ENCODE measurements at places on chromosomes 16 and 17.

- no peak for DNase-seq
These were observed 36.0 kb downstream of the ARHGAP27 start for GRCh38 chr17:45396496-45397205.

GRCh38 chr17:76725580-76726230 is 701 bp downstream of the JMJD6 start:
- DNase-seq, result peak; percentile 46

DNA sequence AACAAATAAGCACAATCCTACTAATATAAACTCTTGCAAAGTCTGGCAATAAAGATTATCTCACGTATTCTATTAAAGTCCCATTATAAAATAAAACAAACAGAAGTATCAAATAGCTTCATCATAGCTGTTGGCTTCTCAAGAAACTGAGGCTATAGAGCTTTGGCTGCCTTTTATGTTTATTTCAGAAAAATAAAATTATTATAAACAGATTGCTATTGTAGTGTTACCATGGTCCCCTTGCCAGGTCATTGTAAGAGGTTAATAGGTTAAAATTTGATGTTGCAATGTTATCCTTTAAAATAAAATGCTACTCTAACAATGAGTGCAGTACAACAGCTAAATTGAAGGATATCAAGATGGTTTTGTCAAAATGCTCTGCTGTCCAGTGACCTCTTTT is 828.8 kb upstream of the SOX9 start:
- no peak for DNase-seq

DNA sequence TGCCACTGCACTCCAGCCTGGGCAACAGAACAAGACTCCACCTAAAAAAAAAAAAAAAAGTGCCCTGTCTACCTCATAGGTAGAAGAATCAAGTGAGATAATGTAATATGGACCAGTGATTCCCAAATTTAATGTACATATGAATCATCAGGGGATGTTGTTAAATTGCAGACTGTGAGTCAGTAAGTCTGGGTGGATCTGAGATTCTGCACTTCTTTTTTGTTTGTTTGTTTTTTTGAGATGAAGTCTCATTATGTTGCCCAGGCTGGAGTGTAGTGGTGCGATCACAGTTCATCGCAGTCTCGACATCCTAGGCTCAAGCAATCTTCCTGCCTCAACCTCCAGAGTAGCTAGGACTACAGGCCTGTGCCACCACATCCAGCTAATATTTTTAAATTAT is 31.6 kb downstream of the HOXB1 start:
- DNase-seq, result no peak

- no peak for DNase-seq
These were observed 23.0 kb upstream of the ZNF750 start for GRCh38 chr17:82862737-82863382.

DNA sequence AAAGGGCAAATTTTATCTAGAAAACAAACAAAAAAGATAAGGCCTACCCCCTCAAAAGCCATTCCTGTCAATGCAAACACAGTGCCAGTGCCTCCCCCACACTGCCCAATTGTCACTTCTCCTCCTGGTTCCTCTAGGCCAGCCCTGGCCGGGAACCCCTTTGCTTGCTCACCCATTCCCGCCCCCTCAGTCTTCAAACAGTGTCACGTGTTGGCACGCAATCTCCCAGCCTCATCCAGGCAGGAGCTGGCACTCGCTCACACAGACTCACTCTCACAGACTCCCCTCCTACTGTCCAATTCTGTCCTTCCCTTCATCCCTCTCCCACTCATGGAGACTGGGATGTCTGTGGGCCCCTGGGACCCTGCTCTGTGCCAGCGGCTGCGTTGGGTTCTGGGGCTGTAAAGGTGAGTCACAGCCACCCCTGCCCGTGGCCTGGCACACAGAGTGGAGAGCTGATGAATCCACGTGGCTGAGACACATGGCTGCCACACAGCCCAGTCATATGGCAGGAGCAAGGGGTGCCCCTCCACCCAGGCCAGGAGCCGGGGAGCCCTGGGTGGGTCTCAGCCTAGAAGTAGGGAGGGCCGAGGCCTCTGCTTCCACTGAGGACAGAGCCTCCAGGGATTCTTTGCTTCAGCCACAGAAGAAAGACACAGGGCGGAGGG is 54.8 kb downstream of the VAC14 start:
- no peak for DNase-seq

- no peak for DNase-seq
These were observed 84.6 kb upstream of the GRIN2A start for GRCh38 chr16:10266809-10267208.

DNA sequence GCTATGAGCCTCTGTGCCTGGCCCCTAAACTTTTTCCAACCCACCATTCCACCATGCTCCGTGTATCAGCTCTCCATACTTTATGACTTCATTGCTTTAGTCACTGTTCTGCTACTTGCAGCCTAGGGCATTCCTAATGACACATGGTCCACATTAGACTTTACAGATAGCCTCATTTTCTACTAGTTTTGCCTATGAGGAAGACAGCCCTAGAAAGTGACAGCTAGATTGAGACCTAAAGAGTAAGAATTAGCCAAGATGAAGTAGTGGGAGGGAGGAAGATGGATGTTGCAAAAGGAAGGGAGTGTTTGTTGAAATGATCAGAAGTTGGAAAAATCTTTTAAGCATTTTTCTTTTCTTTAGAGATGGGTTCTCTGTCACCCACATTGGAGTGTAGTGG is 11.0 kb downstream of the C16orf54 start:
- no peak for DNase-seq

GRCh38 chr17:11182430-11182829 is 58.6 kb upstream of the SHISA6 start:
- DNase-seq, result no peak

DNA sequence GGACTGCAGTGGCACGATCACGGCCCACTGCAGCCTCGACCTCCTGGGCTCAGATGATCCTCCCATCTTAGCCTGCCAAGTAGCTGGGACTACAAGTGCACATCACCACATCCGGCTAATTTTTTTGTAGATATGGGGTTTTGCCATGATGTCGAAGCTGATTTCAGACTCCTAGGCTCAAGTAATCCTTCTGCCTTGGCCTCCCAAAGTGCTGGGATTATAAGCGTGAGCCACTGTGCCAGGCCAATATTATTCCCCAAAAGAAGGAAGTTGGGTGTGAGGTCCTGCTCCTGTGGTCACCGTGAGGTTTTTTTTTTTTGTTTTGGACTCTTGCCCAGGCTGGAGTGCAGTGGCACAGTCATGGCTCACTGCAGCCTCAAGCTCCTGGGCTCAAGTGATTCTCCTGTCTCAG is 1.5 kb downstream of the AMZ2 start:
- no peak for DNase-seq

- no peak for DNase-seq
These were observed 3.1 kb upstream of the GPS2 start for GRCh38 chr17:7318121-7318860.

- no peak for DNase-seq
These were observed 14.2 kb downstream of the ANKFN1 start for GRCh38 chr17:56167491-56167890.

- DNase-seq, result no peak
These were observed 80.2 kb downstream of the HS3ST4 start for GRCh38 chr16:25771812-25772568.

GRCh38 chr17:79981661-79982101 is 54.0 kb downstream of the TBC1D16 start:
- no peak for DNase-seq

- no peak for DNase-seq
These were observed 112.0 kb downstream of the RPTOR start for GRCh38 chr17:80656590-80656989.

DNA sequence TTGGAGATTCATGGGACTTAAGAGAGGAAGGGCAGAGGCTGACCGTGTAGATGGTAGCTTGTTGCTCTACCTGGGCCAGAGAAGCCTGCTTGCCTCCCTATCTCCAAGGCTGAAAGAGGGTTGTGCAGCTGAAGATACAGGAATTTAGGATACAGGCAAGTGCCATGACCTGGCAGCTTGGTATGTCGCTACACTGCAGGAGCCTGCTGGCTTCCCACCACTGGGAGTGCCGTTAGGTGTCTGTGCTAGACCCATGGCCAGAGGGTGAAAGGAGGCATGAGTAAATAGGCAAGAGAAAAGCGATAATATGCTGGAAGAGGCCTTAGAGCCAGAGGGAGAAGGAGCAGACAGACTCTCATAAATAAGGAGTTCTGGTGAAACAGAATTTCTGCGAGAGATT is 10.6 kb downstream of the NAA60 start:
- DNase-seq, result no peak

- DNase-seq, result no peak
These were observed 28.6 kb upstream of the ITGA3 start for GRCh38 chr17:50027172-50027880.

DNA sequence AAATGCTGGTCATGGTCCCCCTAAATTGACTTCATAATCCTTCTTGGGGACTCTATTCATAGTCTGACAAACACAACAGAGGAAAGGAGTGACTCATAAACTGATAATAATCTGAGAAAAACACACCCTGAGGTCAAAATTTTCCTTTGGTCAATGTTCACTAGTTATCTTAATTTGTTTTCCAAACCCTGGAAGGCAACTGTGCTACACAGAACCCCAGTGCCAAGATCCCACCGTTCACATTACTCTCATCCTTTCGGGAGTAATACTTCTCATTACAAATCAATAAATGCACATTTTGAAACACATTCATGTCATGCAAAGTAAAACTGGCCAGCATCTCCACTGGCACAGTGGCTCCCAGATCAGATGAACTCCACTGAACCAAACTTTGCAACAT is 23.2 kb downstream of the COIL start:
- no peak for DNase-seq

GRCh38 chr16:69562813-69563212 is 3.0 kb upstream of the NFAT5 start:
- no peak for DNase-seq

GRCh38 chr17:69471406-69471805 is 56.9 kb downstream of the MAP2K6 start:
- DNase-seq, result no peak

DNA sequence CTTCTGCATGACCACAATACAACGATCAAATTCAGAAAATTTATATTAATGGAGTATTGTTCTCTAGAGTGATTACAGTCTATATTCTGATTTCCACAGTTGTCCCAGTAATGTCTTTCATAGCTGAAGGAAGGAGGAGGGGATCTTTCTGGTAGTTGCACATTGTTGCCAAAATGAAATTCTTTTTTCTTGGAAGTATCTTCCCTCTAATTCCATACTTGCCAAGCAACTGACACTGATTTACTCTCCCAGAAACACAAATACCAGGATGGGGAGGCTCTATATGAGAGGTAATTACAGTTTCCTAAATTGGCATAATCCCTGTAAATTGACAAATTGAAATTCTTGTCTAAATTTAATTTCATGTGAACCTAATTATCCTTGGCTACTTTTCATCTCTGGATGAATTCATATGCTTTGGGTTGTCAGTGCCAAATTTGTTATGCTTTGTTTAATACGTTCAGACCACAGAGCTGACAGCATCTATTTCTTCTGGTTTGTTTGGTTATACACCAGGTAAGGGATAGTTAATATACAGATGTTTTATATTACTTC is 30.0 kb downstream of the NOL11 start:
- no peak for DNase-seq

DNA sequence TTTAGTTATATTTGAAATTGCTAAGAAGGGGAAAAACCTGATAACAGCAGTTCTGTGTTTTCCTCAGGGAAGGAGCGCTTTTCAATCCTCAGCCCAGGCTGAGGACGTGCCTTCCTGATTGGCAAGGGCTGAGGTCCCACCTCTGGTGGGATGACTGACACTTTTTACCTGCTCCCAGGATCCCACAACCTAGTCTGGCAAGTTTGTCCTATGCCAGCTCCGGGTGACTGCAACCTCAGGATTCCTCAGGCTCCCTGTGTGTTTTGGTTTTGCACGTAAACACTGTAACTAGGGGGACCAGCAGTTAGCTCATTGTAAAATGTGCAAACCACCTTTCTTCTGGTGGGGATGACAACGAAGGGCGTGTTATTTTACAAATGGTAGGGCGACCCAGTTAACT is 7.5 kb downstream of the MARCHF10 start:
- no peak for DNase-seq
